ENCODE measurements at places on chromosomes 5 and 9.

GRCh38 chr9:81113453-81114124, 575.8 kb downstream of the TLE1 start:
- DNase-seq: peak; percentile 97

DNA sequence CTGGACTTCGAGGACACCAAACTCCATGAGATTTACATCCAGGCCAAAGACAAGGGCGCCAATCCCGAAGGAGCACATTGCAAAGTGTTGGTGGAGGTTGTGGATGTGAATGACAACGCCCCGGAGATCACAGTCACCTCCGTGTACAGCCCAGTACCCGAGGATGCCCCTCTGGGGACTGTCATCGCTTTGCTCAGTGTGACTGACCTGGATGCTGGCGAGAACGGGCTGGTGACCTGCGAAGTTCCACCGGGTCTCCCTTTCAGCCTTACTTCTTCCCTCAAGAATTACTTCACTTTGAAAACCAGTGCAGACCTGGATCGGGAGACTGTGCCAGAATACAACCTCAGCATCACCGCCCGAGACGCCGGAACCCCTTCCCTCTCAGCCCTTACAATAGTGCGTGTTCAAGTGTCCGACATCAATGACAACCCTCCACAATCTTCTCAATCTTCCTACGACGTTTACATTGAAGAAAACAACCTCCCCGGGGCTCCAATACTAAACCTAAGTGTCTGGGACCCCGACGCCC, 1.3 kb downstream of the PCDHGC3 start:
- no peak for DNase-seq

- DNase-seq: no peak
Observed at GRCh38 chr9:77847059-77847499, 184.5 kb downstream of the GNAQ start.

DNA sequence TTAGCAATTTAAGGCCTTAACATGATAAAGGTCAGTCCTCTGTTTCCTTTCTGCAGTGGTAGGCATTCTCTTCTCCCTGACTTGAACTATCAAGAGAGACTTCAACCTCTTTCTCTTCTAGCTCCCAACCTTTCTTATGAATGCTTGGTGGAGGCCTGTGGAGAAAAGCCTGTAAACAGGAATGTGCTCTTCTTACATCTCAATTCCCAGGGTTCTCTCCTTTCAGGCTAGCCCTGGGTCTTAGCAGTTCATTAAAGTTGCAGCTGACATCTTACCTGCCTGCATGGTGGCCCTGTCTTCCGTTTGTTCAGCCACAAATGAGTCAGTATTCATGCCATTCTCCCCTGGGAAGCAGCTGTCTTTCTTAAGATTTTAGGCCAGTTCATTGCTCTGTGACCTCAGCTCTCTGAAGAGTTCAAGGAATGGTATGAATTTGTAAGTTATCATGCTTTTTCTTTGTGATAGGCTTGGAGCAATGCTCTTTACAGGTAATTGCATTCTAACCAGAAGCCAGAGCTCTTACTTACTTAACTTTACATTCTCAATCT, 77.8 kb downstream of the ADCY2 start:
- no peak for DNase-seq

GRCh38 chr5:65334077-65334476, 147.6 kb downstream of the ADAMTS6 start:
- peak; percentile 51 for DNase-seq

GRCh38 chr9:109117856-109118807, 1.6 kb downstream of the TMEM245 start:
- no peak for DNase-seq

GRCh38 chr5:81856948-81857928, 106.3 kb upstream of the SSBP2 start:
- peak; percentile 52 for DNase-seq

- no peak for DNase-seq
Observed at GRCh38 chr9:16136961-16137360, 584.1 kb downstream of the CCDC171 start.

DNA sequence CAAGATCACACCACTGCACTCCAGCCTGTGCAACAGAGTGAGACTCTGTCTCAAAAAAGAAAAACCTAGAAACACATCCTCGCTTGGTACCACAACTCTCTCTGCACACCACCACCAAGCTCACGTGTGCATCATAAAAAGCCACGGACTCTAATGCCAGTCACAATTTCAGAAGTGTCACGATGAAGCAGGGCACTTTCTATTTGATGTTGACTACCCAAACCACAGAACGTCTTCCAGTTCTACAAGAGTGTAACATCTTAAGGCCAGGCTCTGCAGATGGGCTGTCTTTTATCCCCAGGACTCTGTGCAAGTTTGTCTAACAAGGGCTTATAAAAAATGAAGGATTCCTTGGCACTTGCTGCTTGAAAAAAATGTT, 22.9 kb downstream of the GFPT2 start:
- peak; percentile 45 for DNase-seq

GRCh38 chr5:44707721-44708120, 101.0 kb upstream of the MRPS30 start:
- DNase-seq: no peak

- DNase-seq: no peak
Observed at GRCh38 chr9:96514800-96515158, 64.8 kb downstream of the HABP4 start.

- peak; percentile 20 for DNase-seq
Observed at GRCh38 chr5:108093186-108093585, 288.7 kb downstream of the FBXL17 start.

GRCh38 chr5:134534726-134535110, 9.2 kb downstream of the JADE2 start:
- no peak for DNase-seq

- no peak for DNase-seq
Observed at GRCh38 chr5:56494300-56494731, 261.2 kb upstream of the ANKRD55 start.

DNA sequence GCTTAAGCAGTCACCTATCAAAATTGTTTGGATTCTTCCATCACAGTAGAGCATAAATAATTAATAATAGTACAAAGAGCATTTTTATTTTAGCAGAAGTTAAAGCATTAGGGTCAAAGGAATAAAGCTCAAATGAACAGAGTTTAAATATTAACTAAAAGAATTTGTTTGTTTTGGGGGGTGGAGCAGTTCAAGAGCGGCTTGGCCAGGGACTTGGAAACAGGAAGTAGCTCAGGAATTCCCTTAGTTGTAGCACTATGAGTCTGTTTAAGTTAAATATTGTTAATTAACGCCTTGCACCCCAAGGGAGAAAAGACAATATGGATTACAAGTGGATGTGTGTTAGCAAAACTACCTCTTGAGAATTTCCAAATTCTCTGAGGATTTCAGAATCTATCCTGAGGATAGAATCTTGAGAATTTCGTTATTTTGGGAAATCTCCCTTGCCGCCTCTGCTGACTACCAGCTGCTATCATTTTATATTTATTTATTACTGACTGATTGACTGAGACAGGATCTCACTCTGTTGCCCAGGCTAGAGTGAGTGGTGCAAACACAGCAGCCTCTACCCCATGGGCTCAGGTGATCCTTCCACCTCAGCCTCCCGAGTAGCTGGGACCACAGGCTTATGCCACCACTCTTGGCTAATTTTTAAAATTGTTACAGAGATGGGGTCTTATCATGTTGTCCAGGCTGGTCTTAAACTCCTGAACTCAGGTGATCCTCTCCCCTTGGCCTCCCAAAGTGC, 96.7 kb upstream of the CHD1 start:
- DNase-seq: no peak

- no peak for DNase-seq
Observed at GRCh38 chr5:142697356-142698255, 11.7 kb upstream of the FGF1 start.

- DNase-seq: no peak
Observed at GRCh38 chr5:62640446-62640845, 61.8 kb downstream of the LRRC70 start.

- DNase-seq: no peak
Observed at GRCh38 chr5:148561801-148562311, 92.5 kb downstream of the HTR4 start.

DNA sequence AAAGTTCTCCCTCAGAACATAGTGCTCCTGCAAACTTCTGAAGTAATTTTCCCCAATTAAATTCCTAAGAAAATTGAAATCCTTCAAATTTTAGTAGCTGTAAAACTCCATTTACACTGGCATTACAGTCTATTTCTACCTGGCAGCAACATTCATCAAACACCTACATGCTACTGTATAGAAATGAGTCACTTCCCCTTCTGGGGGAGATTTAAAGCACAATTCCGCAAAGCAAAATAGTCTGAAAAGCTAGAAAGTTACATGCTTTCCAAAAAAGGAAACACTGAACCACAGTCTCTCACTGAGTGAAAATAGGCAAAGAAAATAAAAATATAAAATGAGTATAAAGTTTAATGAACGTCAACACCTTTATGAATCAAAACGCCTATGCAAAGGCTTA, 43.3 kb downstream of the MCTP1 start:
- DNase-seq: no peak

- no peak for DNase-seq
Observed at GRCh38 chr9:100129772-100130171, 30.7 kb downstream of the INVS start.

GRCh38 chr9:95757439-95757838, 118.1 kb upstream of the ERCC6L2 start:
- DNase-seq: no peak

DNA sequence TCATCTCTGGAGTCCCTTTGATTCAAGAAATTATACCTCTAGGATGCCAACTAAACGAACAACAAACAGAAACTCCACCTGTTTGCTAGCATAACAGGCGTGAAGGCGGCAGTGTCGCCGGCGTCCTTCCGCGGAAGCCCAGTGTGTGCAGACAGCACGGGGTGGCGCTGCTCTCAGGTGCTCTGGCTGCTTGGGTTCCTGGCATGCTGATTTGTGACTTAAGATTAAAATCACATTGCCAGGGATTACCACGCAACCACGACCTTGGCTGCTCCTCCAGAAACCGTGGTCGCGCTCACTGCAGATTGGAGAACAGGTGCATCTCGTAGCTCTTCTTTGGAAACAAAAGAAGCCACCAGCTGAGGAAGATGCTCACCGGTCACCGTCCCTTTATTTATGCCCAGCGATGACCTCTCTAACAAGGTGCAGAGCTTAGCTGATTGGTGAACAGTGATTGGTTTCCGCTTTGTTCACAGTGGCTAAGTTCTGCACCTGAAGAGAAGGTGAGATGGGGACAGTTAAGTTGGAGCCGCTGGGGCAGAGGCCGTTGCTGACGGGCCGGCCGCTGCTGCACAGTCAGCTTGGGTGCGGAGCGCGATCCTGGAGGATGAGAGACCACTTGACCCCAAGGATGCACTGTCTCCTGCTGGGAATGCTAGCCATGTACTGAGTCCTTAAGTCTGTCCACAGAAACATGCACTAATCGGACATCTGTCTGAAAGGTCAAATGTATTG, 232.3 kb downstream of the FANCC start:
- DNase-seq: peak; percentile 23

- DNase-seq: no peak
Observed at GRCh38 chr5:158039911-158040347, 181.0 kb upstream of the CLINT1 start.

DNA sequence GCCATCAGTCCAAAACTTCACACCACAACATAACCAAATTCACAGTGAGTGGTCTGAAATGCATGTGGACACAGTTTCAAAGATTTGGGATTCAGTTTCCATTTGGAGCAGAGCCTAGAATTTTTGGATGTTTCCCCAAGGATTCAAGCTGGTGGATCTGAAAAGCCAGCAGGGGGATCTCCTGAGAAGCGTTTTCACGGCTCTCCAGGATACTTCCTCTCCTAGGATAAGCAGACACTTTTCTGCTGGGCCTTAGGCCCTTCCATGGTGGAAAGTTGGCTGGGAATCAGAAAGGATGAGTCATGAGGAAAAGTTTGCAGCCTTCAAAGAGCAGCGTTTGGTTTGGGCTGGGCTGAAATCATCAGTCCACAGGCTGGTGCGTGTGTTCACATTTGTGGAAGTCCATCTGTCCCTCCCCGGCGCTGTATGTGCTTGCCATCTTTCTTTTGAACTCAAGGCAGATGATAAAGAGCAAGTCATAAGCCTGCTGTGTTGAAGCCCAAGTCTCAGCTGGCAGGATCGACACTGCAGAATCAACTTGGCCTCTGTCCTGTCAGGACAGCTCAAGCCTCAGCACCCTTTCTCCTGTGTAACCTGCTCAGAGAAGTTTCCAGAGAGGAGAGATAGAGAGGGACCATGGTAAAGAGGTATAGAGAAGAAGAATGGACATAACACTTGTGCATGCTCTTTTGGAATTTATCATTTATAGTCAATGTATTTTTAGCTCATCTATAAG, 152.6 kb upstream of the MSX2 start:
- DNase-seq: no peak

- no peak for DNase-seq
Observed at GRCh38 chr5:138033907-138034306, 1.0 kb upstream of the FAM13B start.

DNA sequence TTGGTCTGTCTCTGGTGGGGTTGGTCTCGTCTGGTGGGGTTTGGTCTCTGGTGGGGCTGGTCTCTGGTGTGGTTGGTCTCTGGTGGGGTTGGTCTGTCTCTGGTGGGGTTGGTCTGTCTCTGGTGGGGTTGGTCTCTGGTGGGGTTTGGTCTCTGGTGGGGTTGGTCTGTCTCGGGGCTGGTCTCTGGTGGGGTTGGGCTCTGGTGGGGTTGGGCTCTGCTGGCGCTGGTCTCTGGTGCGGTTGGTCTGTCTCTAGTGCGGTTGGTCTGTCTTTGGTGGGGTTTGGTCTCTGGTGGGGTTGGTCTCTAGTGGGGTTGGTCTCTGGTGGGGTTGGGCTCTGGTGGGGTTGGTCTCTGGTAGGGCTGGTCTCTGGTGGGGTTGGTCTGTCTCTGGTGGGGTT, 16.3 kb upstream of the CD74 start:
- no peak for DNase-seq

DNA sequence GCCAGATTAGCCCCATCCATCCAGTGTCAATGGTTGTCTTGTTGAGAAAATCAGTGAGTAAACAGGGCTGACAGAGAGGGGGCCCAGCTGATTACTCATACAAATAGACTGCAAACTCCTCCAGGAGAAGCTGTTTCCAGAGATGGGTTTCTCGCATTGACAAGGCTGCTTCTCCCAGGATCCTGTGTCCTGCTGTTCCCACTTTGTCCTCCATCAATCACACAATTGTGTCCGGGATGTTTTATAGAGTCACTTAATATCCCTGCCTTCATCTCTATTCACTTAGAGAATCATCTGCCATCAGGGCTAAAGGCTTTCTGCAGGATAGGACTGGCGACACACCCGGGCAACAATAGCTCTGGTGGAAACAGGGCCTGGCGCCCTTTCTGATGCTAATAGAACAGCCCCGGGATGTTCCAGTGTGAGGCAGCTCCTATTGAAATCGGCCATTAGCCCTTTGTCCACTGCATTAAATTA, 71.7 kb upstream of the TBCA start:
- no peak for DNase-seq

- no peak for DNase-seq
Observed at GRCh38 chr5:45385321-45386058, 310.7 kb downstream of the HCN1 start.

DNA sequence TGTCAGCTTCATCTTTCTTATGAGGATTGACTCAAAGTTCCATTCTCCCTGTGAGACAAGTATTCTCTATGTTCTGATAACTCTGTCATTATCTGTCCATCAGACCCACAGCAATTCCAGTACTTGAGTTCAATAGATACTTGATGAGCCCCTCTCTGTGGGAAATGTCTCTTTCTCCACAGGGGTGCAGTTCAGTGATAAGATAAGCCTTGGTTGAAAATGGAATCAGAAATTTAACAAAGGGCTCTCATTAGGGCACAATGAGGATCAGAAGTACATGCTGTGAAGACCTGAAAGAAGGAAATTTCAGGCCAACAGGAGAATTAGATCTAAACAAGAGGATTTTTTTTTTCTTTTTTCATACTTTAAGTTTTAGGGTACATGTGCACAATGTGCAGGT, 737.3 kb downstream of the MTRR start:
- DNase-seq: no peak

Data from Jurkat, Clone E6-1 (cell line).